ENCODE measurements at places on chromosomes 1 and 21. TPM values are rescaled to one million over a fixed set of nuclear protein-coding genes. Genes with fewer than 3 reads are reported as not detected.

Gene EPHA10
- total RNA-seq = not detected

Gene PRAMEF6
- not detected for total RNA-seq

Gene DIPK1A
- 3.4 TPM for total RNA-seq

Gene REN
- total RNA-seq = not detected

Gene AGO1
- total RNA-seq = 10.6 TPM

Gene ANXA9
- not detected for total RNA-seq

Gene KCNC4
- total RNA-seq = 5.1 TPM

Data from endothelial cell of coronary artery (primary cell).